ENCODE measurements at places on chromosomes 1 and 21.

GRCh38 chr1:115830963-115831362, 10.0 kb downstream of the NHLH2 start:
- no peak for DNase-seq

DNA sequence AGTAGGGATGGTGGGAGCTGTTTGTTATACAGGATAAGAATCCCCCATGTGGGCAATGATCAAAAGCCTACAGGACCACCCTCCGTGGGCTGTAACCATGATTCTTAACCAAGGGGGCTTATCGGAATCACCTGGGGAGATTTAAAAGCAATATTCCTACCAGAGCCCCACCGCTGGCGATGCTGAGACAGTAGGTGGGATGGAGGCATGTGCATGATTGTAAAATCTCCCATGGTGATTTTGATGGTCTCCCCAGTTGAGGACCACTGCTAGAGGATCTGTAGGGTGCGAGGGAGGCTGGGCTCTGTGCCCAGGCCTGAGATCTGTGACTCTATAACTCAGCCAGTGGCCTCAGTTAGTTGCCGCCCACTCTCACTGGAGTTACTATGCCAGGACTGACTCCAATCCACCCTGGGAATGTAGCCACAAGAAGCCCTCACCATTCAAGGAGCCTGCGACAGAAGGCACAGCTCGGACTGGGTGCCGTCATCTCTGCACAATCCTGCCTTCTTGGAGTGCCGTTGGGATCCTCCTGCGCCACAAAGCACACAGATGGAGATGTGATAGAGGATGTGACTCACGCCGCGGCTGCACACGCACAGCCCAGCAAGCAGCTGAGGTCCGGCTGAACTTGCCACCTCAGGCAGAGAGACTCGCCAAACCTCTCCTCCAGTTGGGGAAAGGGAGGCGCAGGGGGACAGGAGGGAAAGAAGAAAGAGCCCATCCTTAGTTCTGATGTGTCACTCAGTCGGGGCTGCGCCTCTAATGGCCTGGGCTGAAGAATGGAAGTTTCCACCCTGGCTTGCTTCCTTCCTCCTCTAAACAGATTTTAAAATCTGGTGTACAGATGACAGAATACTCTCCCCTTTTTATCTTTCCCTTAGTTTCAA, 26.5 kb downstream of the AKNAD1 start:
- no peak for DNase-seq

- DNase-seq: no peak
Observed at GRCh38 chr1:10916991-10917390, 95.5 kb upstream of the TARDBP start.

GRCh38 chr1:56438901-56439551, 140.3 kb downstream of the PLPP3 start:
- DNase-seq: no peak

- no peak for DNase-seq
Observed at GRCh38 chr1:41044187-41044586, 22.7 kb upstream of the SLFNL1 start.

- DNase-seq: no peak
Observed at GRCh38 chr21:46641656-46642055, 6.2 kb downstream of the PRMT2 start.

DNA sequence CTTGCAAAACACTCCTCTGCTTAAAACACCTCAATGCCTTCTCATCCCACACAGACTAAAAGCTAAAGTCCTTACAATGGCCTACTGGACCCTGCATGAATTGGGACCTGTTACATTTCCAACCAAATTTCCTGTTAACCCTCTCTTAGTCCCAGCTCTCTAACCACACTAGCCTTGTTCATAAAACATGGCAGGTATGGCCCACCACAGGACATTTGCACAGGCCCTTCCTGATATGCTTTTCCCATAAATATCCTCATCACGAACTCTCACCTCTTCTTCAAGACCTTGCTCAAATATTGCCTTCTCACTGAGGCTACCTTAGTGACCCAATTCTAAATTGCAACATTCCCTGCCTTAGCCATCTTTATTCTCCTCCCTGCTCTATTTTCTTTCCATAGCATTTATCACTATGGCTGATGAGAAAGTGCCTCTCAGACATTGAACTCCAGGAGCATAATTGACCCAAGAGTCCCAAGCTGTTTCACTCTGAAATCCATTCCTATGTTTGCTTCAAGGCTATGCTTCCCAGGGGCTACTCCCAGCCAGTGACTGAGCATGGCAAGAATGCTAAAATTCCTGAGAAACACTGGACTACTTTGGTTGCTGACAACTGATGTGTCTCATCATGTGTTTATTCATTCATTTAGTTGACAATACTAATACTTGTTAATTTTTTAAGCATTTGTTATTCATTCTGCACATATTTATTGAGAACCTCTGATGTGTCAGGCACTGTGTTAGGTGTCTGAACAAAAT, 2.7 kb upstream of the PALMD start:
- DNase-seq: no peak

GRCh38 chr1:220893701-220894024, 14.4 kb downstream of the HLX start:
- DNase-seq: no peak

DNA sequence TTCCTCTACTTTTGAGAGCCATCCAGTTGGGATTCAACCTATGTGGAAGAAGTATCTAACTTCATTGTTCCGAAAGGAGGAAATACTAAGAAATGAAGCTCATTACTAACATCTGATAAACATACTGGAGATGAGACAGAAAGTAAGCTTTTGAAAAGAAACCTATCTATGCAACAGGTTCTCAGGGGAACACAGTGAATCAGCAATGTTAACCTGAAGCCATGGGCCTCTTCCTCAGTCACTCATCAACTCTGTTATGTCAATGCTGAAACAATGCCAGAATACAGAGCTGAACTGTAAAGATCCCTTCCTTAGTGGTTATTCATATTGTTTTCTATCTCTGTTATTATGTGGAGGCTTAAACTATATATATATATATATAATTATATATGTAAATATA, 55.5 kb upstream of the ESRRG start:
- no peak for DNase-seq

DNA sequence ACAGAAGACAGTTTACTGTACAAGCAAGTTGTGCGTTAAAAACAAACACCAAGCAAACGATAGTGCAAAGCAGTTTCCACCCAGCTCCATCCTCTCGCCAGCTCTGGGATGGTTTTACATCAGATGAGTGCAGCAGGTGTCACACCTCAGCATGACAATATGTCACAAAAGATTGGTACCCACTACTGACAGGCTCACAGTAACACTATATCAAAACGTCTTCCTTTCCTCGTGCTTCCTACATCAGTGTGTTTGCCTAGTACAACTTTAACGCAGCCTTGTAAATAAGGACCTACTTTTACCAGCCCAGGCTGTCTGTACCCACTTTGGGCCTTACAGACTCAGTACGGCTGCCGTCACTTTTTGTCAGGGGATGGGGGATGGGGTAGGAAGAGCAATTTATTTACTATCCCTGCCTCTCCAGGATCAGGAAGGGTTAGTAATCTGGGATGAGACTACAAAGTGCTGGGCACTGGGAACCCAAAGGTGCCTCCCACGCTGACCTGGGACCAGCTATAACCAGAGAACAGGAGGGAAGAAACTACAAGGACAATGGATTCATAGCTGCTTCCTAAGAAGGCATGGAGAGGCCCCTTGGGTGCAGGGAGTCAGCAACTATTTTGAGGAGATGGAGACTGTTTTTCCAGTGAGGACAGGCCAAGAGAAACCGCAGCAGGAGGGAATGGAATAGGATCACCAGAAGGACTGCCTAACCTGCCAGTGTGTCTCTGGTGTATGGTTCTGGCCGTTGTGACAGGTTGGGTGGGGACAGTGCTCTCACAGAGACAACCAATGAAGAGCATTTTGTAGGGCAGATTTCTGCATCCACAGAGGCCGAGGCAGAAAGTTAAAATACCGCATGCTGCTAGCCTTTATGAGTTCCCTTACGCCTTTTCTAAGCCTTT, 30.2 kb downstream of the RUNX3 start:
- DNase-seq: no peak

- DNase-seq: no peak
Observed at GRCh38 chr1:205515781-205516253, 11.3 kb downstream of the CDK18 start.

- DNase-seq: no peak
Observed at GRCh38 chr1:11714831-11715575, 20.9 kb upstream of the AGTRAP start.

DNA sequence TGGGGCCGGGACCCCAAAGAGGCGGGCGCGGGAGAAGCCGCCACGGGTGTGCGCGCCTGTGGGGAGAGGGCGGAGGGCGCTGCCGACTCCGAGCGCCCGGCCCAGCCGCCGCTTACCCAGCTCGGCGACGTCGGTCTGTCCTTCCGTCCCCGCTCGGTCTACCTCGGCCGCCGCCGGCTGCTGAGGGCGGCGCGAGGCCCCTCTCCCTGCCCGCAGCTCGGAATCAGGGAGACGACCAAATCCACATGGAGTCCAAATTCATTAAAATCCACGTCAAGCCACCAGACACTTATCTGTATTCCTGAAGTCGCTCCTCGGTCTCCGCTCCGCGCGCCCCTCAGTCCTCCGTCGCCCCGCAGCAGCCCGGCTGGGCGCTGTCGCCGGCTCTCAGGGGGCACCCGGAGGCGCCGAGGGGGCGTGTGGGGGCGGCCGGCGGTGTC, 637 bp downstream of the PLXNA2 start:
- DNase-seq: no peak
